ENCODE measurements at places on chromosomes 11 and 22.
A peak's percentile ranks its signal among the peaks of the same experiment; 100 is the strongest.

- no peak for DNase-seq
Observed at GRCh38 chr11:44761551-44761961, 34.8 kb downstream of the TSPAN18 start.

DNA sequence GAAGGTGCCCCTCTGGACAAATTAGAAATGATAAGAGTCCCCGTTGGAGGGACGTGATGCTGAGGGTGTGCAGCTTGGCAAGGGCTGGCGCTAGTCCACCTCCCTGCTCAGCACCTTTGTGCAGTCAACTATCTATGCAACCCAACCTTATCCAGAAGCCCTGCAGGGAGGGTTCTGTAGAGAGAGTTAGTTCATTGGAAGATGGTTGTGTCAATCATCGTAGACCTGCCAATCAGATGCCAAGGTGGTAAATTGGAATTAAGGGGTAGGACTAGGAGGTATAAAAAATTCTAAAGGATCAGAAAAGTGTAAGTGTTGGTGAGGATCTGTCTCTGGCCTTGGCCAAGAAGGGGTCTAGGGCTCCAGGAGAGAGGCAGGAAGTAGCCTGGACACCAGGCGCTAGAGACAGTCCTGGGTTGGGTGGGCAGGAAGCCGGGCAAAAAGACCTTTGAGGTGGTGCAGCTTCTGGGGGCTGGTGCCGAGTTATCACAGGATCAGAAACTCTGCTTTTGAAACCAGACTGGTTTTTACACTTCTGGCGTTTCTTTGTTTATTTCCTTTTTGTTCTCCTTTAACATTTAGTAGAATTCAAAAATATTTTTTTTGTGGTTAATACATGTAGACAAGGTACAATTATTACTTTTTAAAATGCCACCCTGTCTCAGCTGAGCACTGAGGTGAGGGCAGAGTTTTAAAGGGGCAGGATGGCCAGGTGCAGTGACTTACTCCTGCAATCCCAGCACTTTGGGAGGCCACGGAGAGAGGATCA is 1.6 kb downstream of the C1QTNF6 start:
- DNase-seq, result peak; percentile 56

DNA sequence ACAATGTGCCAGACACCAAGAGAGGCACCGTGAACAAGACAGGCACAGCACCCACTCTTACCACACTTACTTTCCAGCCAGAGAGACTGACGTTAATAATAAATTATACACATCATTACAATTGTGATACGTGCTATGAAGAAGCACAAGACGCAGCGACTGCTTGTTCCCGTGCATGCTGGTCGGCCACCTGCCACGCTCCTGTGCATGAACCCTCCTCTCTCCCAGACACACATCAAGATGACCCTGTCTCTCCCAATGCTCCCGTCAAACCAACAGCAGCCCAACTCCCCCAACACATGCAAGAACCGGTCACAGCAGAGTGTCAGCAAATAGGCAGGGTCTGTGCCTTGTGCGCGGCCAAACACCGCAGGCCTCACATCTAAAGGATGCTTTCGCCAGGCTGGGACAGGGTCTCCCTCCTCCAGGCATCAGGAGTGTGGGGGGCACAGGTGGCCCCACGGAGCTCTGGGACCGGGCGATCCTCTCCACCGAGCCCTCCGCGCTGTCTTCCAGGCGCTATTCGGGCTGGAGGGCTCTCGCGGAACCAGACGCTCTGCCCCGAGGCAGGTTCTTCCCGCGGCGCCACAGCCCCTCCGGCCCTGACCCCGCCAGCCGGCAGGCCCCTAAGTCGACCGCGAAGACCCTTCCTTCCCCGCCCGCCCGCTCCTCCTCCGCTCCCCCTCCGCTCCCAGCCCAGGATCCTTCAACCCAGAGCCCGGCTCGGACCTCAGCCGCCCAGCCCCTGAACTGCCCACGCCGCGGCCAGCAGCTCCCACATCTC is 533 bp downstream of the SERGEF start:
- DNase-seq, result no peak

DNA sequence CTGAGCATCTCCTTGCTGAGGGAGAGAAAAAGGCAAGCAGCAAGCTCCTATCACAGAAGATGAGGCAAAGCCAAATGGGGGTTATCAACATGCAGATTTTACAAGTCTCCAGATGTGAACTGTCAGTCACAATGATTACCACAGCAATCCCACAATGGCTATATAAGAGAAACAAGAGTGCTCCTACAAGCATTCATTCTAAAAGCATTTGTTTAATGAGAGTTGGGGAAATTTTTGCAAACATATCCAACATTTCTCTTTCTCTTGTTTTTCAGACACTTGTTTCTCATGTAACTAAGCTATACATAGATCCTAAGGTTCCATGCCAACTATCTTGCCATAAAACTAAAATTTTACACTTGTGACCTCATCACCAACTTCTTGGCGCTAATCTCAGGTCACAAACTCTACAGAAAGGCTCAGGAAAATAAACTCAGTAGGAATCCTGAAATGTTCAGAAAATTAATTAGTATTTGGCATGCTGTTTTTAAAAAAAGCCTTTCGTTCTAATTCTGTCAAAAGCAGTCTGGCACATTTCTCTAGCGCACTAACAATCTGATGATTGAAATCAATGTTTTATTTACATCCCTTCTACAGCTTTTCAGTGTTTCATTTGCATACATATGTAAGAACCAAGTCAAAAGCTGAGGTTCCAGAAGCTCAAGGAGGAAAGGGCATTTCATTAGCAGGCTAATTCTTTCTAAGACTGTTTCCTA is 199.5 kb downstream of the TTC28 start:
- DNase-seq, result no peak

- no peak for DNase-seq
Observed at GRCh38 chr11:34639545-34639944, 18.7 kb downstream of the EHF start.

DNA sequence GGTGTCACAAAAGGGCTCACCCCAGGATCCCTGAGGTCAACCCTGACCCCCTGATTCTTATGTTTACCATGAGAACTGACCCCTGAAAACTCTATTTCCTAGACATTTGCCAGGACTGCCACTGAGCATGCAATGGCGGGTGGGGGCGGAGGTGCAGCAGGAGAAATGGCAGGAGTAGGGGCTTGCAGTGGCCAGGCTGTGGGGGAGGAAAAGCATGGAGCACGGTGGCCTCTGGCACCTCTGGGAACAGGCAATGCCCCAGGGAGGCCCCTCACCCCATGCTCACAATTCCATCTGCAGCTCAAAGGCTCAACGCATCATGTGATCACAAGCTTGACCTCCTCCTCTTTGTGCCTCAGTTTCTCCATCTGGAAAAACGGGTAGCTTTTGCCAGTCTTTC is 46.5 kb upstream of the FGF3 start:
- DNase-seq, result no peak

- no peak for DNase-seq
Observed at GRCh38 chr11:36342327-36342726, 46.2 kb downstream of the PRR5L start.

GRCh38 chr11:111395081-111395480 is 16.0 kb upstream of the POU2AF1 start:
- no peak for DNase-seq

DNA sequence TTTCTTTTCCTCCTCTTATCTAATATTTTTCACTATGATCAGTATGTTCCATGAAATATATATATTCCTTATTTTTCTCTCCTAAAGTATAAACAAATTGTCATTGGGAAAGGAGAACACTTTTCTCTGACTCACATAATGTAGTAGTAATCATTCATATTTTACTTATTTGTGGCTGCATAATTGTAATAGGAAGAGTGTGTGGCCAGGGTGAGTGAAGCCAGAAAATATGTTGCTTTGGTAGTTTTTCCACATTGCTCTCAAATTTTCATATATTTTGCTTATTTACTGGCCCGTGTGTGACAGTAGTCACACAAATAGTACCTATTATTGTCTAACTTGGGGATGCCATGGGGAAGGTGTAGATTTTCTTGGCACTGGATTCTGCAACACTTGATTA is 172.1 kb downstream of the DYNC2H1 start:
- DNase-seq, result no peak

- no peak for DNase-seq
Observed at GRCh38 chr11:73260127-73260457, 12.0 kb upstream of the P2RY6 start.

- DNase-seq, result no peak
Observed at GRCh38 chr22:47816863-47817210, 1054.4 kb downstream of the TBC1D22A start.

DNA sequence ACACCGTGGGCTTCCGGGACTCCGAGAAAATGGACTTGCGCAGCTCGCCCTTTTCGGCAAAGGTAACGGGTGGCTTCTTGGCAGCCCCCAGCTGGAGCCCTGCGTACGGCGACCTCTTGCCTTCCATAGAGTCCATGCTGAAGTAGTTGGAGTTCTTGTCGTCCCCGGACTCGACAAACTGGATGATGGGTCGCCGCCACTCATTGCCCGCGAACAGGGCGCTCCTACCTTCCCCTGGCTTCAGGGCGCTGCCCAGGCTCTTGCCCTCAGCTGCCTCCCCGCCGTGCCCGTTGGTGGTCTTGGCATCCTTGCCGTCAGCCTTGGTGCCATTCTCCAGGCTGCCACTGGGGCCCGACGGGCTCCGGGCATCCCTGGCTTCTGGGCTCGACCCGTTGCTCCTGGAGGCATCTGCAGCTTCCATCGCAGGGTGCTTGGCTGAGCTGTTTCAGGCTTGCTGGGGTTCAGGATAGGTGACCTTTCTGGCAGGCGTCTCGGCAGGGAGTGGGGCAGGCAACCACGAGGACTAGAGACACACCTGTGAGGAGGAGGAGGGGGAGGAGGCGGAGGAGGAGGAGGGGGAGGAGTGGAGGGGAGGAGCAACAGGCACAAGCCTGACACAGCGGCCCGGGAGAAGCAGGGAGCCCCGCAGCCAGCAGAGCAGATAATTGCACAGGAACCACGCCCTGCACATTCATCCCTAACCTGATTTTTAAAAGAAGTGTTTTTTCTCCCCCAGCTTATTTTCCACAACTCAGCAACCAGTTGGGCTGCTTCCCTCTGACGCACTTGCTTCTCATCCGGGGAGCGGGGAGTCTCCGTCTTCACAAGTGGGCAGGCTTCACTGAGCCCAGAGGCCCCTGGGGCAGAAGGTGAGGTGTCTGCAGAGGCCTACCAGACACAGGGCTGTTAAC is at the start of gene TRIM29:
TSS of gene TRIM29 (minus strand) at position 503 of the 911 bp plus-strand sequence. CDS start at position 421, 82 bp downstream.
- no peak for DNase-seq

GRCh38 chr11:19519912-19520641 is 192.6 kb upstream of the NAV2 start:
- no peak for DNase-seq

GRCh38 chr22:49994361-49995040 is 18.1 kb downstream of the IL17REL start:
- no peak for DNase-seq

GRCh38 chr22:48803948-48804810 is 1023.5 kb downstream of the BRD1 start:
- DNase-seq, result no peak

GRCh38 chr11:19555266-19555665 is 157.4 kb upstream of the NAV2 start:
- no peak for DNase-seq

- no peak for DNase-seq
Observed at GRCh38 chr11:16276251-16276650, 80.1 kb downstream of the SOX6 start.

DNA sequence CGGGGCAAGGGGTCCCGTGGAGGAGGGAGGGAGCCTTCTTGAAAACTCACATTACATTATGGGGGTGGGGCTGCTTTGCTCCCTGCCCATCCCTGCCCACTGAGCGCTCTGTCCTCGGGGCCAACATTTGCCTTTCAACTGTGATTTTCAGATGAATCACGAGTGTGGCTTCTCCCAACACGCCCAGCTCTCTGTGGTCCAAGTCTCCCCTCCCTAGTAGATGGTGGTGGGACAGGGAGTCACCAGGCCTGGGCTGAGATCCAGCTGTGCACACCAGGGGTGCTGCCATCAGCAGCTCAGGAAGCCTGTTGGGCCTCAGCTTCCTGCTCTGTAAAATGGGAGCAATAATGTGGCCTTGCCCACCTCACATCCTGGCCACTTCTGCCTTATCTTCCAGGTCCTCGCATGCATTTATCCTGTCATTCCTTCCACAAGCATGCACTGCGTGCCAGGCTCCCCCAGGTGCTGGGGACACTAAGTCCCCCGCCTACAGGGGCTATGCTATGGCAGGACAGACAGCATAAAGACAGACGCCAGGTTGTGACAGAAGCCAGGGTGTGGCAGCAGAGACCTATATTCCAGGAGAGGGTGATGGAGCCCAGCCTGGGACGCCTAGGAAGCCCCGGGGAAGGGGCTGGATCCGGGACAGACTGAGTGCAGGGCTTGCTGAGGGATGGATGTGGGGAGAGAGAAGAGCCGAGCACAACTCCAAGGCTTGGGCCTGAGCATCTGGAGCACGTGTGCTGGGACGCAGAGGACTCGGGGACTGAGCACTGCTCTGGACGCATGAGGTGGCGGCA is 30.5 kb downstream of the NFAM1 start:
- DNase-seq, result no peak

DNA sequence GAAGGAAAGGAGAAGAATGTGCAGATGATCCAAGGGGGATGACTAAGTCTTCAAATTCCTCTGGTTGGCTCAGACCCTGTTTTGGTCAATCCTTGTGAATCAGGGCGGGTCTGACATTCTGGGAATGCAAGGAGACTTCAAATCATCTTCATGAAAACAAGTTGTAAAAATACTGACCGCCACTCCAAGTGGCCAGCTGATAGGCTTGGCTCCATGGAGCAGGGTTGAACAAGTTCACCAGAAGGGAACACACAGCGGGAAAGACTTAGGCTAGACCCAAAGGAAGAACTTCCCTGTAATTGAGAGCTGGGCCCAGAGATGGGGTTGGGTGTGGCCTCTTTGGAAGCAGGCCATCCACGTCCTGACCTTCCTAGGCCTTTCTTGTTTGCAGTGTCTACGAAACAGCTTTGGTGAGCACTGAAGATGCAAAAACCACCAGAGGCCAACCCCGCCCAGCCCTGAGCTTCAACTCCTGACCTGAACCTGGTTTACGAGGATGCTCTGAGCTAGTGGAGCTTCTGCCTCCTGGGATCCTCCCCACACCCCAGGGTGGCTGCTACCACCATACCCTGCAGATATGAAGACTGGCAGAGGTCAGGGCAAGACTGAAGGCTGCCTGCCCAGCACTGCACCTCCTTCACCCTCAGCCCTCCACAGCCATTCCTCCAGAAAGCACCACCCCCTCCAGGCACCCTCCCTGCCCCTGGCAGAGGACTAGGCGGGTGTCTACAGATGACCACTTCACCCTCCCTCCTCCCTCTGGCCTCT is 26.1 kb downstream of the GDPD5 start:
- no peak for DNase-seq

DNA sequence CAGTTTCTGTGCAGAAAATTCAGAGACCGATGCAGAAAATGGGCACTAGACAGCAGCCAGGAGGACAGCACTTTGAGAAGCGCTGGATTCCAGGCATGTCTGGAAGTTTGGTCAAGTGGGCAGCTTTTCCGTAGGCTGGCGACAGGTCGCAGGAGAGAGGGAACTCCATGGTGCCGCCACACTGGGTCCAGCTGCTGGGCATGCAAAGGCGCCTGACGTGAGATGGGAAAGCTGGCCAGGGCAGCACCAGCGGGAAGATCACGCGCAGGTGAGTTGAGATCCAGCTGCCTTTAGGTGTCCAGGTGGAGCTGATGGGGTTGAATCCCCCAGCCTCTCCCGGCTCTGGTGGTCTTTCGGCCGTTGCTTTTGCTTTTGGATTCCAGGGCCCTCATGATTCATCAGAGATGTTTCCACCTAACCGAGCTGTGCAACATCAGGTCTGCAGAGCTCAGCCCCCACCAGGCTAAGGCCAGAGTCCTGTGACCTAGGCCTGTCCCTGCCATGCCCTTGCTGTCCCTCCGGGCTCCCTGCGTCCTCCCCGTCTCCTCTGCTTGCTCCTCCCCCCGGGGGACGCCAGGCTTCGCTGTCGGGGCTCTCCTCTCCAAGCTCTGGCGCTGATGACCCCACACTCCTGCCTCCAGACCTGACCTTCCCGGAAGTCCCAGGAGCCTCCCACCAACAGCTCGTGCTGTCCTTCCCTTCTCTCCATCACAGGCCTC is 1001.7 kb downstream of the BRD1 start:
- DNase-seq, result no peak
